Nephron progenitor cell (in vitro differentiated cells): ENCODE measurements at places on chromosomes 5 and 9.

DNA sequence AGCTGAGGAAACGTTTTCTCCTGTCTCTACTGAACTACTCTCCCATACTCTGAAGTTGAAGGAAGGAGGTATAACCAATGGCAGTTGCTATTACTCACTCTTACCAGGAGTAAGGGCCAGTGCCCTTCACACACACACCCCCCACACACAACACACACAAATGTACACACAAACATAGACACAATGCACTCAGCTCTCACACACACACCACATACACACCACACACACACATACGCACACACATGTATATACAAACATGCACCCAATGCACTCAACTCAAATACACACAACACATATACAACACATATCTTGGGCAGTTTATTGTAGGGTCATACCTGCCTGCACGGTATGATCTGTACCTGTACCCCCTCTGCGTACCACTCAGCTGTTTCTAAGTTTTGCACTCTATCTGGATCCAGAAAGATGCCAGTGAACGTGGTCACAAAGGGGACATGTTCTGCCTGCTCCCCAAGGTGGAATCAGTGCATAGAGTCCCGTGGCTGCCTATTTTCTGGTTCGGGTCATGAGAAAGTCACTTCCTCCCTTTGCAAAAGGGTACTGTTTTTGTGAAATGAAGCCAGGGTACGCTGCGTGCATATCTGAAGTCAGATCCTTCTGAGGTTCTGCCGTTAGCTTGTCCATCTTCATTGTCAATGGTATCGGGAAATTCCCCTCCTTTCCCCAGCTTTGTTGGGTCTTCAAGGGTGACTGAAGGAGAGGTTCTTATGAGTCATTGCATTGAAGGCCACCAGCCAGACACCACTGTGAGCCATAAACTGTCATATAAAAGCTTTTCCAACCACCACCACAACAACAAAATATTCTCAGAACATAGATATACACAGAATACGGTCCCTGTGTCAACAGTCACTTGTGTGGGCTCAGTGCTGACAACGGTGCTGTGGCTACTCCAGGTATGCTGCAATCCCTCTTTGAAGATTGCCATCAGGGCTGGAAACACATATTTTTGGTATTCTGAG, 131.9 kb downstream of the UGCG start:
- no peak for DNase-seq

GRCh38 chr5:57987552-57987951, 472.3 kb downstream of the PLK2 start:
- DNase-seq: no peak

DNA sequence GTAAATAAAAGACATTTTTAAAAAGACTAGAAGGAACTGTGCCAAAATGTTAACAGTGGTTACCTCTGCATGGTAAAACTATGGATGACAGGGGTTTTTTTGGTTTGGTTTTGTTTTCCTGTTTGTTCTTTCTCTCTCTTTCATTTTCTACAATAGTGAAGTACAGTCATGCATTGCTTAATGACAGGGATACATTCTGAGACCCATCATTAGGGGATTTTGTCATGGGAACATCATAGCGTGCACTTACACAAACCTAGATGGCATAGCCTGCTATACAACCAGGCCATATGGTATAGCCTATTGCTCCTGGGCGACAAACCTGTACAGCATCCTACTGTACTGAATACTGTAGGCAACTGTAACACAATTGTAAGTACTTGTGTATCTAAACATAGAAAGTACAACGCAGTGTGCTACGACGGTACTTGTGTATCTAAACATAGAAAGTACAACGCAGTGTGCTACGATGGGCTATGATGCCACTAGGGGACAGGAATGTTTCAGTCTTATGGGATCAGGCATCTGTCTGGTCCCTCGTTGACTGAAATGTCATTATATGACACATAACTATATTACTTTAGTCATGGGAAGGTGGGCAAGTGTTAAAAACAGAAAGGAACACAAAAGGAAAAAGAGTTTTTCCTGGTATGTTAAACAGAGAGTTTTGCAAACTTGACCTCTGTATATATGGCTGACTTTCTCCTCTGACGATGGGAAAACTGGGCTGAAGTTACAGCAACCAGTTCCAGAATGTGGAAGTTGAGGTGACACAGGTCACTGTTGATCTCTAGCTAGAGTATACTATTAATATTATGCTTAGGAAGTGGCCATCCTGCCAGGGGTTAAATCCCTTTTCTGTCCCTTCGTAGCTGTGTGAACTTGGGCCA, 7.4 kb upstream of the ADAM19 start:
- no peak for DNase-seq

DNA sequence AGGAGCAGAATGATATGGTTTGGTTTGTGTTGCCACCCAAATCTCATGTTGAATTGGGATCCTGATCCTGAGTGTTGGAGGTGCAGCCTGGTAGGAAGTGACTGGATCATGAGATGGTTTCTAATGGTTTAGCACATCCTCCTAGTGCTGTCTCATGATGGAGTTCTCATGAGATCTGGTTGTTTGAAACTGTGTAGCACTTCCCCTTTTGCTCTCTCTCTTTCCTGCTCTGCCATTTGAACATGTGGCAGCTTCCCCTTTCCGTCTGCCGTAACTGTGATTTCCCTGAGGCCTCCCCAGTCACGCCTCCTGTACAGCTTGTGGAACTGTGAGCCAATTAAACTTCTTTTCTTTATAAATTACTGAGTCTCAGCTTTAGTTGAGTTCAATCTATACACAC, 756.8 kb upstream of the CDH6 start:
- no peak for DNase-seq

DNA sequence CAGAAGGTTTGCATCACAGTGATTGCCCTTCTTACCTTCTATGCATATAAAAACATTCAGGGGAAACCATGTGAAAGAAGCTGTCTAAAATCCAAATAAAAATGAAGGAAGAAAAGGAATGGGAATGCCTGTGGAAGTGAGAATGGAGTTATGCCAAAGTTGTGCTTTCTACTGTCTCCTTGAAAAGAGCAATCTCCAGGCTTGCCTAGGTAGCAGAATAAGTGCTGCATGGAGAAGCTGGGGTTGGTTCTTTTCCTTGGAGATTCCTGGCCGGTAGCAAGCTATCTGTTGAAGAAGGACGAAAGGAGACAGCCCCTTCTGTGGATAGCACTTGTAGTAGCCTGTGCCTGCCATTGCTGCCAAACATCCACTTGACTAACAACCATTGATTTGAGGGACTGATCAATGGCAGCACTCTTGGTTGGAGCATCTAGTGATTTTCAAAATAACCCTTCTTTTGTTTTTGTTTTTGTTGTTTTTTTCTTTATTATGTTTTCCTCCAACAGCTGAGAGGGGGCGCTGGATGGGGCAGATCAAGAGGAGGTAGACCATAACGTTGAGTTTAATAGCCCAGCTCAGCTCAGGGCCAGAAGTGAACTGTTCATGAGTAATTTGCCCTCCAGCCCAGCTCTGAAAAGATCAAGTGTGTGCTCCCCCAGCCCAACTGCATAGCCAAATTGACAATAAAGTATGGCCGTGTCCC, 1.6 kb downstream of the PLCXD3 start:
- no peak for DNase-seq

GRCh38 chr5:77080905-77081304, 6.2 kb downstream of the ZBED3 start:
- DNase-seq: no peak

- DNase-seq: no peak
Observed at GRCh38 chr5:81779125-81779915, 28.4 kb upstream of the SSBP2 start.

DNA sequence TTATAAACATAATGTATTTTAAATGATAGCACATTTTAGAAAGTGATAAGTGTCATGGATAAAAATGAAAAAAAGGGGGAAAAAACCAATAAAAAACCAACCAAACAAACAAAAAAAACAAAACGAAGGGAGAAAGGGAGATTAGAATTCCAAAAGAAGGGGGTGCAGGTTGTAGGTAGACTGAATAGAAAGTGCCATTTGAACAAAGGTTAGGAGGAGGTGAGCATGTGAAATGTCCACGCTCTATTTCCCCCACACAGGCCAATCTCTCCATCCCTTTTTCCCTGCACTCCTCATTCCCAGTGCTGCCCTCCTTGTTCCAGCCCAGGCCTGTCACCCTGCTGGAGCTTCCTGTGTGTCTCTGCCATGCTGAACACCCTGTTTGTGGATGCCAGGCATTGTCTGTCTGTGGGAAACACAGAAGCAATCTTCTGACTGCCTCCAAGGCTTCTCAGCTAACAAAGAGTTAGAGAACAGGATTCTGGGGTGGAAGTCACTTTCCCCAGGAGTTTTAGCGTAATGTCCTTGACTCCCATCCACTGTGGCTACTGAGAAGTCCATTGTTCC, 138.8 kb downstream of the ADAMTS16 start:
- DNase-seq: no peak

DNA sequence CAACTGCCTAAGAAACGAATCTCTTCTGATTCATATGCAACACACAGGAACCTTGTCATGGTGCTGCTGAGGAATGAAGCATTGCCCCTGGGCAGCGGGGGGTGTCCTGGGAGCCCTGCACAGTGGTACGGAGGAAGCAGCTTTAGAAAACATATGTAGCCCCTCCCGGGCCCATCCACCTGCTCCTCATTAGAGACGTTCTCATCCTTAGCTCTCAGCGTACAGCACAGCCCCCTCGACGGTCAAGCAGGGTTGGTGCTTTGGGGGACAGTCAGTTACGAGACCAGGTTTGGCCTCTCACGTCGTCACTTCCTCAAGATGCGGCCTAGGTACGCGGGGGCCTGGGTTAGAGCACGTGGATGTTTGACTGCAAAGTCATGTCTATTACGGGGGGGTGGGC, 28.4 kb upstream of the LAMC3 start:
- no peak for DNase-seq

- DNase-seq: no peak
Observed at GRCh38 chr5:71862087-71862486, 143.0 kb downstream of the CARTPT start.

DNA sequence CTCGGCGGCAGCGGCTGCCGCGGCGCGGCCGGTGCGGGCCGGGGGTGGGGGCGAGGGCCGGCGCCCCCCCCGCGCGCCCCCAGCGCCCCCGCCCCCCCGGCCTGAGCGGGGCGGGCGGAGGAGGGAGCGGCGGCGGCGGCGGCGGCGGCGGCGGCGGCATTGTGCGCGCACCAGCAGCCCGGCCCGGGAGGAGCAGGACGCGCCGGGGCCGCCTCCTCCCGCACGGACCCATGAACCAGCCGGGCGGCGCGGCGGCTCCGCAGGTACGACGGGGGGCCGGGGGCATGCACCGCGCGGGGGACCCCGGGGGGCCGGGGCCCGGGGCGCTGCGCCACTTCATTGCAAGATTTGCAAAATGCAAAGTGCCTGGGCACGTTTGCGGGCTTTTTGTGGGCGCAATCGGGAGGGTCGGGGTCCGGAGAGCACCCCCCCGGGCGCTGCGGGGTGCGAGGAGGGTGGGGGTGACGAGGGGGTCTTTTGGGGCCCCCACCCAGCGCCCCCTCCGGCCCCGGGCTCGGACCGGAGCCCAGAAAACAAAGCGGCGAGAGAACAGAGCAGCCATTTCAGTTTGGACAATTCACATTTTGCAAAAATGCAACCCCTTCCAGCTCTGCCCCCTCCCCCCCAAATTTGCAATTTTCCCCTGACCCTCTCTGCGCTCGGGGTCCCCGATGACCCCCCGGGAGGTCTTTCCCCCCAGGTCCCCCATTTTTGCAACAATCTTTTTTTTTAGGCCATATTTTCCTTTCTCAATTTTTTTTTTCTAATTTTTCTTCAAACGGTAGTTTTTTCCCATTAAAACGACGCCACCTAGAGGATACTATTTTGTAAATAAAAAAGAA, at the start of gene ZNF618:
TSS of gene ZNF618 (plus strand) at position 159 of the 842 bp plus-strand sequence. CDS start at position 231, 72 bp downstream.
- peak; percentile 68 for DNase-seq
